Stimulated activated CD4-positive, alpha-beta T cell treated with anti-CD3 and anti-CD28 coated beads, Interleukin-1b, Interleukin-23, amount 100 ng/mL, for 24 hours (primary cell): ENCODE measurements at places on chromosomes 7 and 10.

GRCh38 chr10:26840938-26841732, 19.6 kb downstream of the ABI1 start:
- DNase-seq: no peak

DNA sequence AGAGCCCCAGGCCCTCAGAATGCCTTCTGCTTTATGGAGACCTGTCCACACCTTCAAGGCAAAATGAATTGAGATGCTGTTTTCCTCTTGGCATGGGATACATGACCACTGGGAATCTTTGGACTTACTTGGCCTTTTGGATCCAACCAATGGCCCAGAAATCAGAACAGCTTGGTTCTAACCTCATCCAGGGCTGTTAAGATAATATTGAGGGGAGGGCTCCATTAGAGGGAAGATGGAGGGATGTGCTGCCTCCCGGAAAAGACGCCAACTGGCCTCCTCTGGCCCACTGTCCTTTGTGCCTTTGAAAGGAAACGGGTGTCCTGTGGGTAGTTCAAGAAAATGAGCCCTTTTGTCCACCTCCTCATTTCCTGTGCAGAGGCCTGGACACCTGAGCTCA, 530.9 kb downstream of the KCNMA1 start:
- no peak for DNase-seq

- DNase-seq: no peak
Measured at GRCh38 chr10:29064680-29065079, 224.2 kb upstream of the LYZL1 start.

GRCh38 chr10:11237571-11237970, 219.9 kb downstream of the CELF2 start:
- DNase-seq: no peak

GRCh38 chr7:101826081-101826835, 8.8 kb downstream of the CUX1 start:
- no peak for DNase-seq

DNA sequence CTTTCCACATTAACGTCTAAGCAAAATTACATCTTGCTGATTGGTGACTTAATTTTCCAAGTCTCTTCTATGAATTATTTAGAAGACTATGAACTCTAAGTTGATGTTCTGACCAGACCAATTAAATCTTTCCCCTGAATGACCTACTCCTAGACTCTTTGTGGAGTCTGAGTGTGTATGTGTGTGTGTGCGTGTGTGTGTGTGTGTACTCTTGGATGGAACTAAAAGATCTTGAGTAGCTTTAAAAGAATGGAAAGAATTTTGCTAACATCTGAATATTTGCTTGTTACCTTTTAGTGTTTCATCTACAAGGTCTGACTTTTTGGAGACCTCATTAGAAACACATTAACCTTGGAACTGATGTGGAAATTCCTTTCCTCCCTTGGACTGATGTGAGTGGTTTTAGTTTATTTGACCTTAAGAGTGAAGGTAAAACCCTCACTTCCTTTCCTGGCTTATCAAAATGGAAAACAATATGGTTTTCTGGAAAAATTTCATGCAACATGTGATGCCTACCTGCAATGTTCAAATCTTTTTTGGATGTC, 257.1 kb downstream of the GATA3 start:
- no peak for DNase-seq

GRCh38 chr7:129422727-129423126, 11.5 kb upstream of the STRIP2 start:
- DNase-seq: no peak

GRCh38 chr7:157274991-157275427, 61.8 kb upstream of the DNAJB6 start:
- DNase-seq: no peak

GRCh38 chr7:13725591-13725990, 263.9 kb downstream of the ETV1 start:
- no peak for DNase-seq

- DNase-seq: no peak
Measured at GRCh38 chr7:70579397-70580097, 552.4 kb upstream of the GALNT17 start.

GRCh38 chr10:110174201-110174600, 33.2 kb upstream of the MXI1 start:
- DNase-seq: no peak

GRCh38 chr7:12370249-12370648, 33.4 kb downstream of the VWDE start:
- no peak for DNase-seq

DNA sequence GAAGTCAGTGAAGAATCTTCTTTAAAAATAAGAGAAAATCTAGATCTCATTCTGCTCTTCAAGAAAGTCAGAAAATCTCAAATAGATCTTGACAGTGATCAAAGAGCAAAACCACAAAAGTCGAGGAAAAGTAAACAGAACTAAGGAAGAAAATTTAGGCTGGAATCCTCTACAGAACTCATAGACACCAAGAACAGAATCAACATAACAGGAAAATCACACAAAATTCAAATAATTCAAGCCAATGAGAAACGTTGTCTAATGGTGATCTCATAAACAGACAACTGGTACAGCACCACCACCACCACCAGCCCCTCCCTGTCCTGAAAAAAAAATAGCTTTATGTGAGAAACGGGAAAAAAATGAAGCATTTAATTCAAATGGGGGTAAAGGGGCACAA, 6.9 kb downstream of the ITGB1 start:
- no peak for DNase-seq
